ENCODE measurements at places on chromosomes 3 and 15.

- DNase-seq = no peak
Observed at GRCh38 chr3:130093741-130094391, 12.2 kb downstream of the ALG1L2 start.

- no peak for DNase-seq
Observed at GRCh38 chr15:31471731-31472430, 145.2 kb downstream of the KLF13 start.

DNA sequence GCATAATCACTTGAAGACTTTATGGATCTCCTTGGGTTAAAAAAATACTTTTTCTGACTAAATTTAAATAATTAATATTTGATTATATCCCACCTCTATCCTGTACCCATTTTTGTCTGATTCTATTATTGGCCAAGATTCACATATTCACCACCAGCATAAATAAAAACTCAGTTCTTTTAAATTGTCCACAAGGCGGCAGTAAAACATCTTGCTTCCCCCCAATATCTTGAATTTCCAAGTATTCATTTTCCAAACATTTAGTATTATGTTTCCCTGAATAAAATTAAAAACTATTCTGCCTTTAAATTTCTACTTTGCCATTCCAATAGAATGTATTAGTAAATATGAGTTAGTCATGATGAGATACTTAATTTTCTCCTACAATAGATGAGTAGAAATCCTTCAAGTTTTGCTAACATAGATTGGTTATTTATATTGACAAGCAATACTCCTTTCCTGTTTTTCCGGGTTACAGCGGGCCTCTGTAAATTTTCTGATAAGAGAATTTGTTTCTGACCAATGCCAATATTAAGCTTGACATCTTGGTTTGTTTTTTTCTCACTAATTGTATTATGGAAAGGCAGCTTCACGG, 218.7 kb upstream of the MDFIC2 start:
- no peak for DNase-seq

- no peak for DNase-seq
Observed at GRCh38 chr3:30421266-30421665, 185.1 kb upstream of the TGFBR2 start.

GRCh38 chr3:175668300-175668699, 809.2 kb downstream of the NAALADL2 start:
- no peak for DNase-seq

- no peak for DNase-seq
Observed at GRCh38 chr3:46659285-46659684, 34.2 kb downstream of the ALS2CL start.

DNA sequence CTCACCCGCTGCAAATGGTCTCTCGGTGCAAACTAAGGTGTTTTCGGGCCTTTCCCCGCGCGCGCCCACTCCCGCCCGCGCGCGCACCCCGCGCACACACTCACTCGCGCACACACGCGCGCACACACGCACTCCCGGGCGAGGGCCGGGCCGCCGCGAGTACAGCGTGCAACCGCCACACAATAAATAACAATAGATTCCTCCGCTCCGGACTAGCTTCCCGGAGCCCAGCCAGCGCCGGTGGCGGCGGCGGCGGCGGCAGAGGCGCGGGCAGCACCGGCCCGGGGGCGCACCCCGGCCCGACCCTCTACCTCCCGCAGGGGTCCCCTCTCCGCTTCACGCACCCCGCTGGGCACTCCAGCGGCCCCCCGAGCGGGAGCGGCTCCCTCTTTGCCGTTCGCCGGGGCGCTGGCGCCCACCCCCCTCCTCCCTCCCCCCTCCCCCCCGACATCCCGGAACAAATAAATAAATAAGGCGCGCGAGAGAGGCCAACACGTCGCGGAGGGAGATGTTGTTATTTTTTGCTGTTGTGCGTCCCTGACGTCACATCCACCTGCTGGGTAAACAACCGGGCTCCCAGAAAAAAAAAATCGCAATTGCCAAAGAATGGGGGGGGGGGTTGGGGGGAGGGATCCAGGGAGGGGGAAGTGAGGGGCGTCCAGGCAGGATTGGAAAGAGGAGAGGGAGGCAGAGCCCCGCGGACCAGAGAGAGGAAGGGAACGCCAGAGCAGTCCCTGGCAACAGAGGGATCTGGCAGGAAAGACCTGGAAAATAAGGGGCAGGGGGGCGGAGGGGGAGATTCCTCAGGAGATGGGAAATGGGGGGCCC, at the start of gene FOXP1:
FOXP1 (minus strand) TSS at position 163 of the 828 bp plus-strand sequence. CDS start 385,347 bp downstream, outside the sequence.
- DNase-seq = peak; percentile 36

- DNase-seq = no peak
Observed at GRCh38 chr15:31332020-31332680, 5.5 kb downstream of the KLF13 start.

- no peak for DNase-seq
Observed at GRCh38 chr15:94582368-94582767, 351.0 kb downstream of the MCTP2 start.

DNA sequence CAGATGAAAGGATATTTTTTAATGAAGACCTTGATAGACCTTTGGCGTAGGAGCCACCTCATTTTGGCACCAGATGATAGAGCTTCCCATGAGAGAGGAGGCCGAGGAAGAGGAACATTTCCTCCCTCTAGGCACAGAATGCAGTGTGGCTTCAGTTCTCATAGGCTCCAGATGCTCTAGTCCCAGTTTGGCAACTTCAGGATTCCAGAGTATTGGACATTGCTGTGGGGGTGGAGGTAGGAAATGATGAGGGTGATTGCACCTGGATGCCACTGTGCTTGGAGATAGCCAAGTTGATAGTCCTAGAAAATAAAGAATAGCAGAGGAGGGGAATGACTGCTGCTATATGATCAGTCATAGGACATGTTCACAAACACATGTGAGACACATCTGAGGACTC, 58.3 kb upstream of the KY start:
- no peak for DNase-seq

DNA sequence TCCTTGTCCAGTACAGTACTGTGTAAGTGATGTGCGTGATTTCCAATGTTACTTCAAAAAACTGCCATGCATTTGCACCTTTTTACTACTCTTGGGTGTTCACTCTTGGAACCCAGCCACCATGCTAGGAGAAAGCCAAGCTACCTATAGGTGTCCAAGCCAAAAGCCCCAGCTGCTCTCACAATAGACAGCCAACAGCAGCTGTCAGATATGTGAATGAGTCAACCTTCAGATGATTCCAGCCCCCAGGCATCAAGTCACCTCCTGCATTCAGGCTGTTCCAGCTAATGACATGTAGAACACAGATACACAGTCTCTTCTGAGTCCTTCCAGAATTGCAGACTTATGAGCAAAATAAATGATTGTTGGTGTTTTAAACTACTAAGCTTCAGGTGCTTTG, 417.7 kb upstream of the TGFBR2 start:
- no peak for DNase-seq

DNA sequence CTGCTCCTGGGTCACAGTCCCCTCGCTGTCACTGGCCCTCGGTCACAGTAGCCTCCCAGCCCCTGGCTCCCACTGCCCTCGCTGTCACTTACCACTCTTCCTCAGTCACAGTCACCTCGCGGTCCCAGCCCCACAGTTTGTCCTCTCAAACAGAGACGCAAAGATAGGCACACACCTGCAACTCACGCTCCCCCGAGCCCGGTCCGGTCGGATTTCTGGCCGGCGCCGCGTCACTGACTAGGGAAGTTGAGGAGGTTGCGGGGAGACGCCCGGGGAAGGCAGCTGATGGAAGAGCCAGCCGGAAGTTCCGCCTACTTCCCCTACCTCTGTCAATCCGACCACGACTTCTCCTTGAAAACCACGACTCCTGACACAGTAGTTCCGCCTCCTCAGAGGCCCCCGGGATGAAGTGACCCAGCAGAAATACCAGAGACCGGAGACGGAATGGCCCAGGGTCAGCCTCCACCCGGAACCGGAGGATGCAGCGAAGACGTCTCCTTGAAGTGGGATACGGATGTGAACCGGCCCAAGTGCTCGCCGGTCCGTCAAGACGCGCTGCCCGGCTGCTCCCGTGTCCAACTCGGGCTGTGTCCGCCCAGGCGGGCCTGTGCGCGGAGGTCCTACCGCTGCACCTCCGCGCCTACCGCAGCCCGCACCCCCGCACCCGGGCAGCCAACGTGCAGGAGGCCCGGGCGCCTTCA, at the start of gene PCYT1A:
PCYT1A (minus strand) TSS at position 287 of the 701 bp plus-strand sequence. CDS start 17,195 bp downstream, outside the sequence.
- DNase-seq = peak; percentile 53

DNA sequence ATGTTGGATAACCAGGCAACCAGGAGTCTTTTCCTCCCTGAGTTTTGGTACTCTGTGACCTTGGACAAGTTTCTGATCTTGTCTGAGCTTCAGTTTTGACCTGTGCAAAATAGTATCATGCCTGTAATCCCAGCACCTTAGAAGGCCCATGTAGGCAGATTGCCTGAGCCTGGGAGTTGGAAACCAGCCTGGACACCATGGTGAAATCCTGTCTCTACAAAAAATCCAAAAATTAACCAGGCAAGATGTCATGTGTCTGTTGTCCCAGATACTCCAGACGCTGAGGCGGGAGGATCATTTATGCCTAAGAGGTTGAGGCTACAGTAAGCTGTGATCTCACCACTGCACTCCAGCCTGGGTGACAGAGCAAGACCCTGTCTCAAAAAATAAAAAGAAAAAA, 114.8 kb downstream of the IL12A start:
- no peak for DNase-seq

DNA sequence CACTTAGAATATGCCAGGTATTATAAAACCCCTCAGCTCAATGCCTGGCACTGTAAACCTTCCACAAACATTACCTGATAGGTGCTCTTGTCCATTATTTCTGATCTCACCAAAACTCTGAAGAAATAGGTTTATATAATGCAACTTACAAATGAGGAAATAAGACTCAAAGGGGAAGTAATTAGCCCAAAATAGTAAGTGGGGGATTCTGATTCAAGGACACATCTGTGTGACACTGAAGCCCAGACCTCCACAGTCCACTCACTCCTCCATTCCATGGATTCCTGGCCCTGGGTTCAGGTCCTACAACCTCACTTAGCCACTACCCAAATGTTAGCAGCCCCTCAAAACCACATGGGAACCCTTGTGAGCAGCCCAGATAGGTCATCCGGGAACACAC, 49.9 kb downstream of the TRANK1 start:
- no peak for DNase-seq

- DNase-seq = no peak
Observed at GRCh38 chr15:92954578-92954977, 54.5 kb downstream of the CHD2 start.

DNA sequence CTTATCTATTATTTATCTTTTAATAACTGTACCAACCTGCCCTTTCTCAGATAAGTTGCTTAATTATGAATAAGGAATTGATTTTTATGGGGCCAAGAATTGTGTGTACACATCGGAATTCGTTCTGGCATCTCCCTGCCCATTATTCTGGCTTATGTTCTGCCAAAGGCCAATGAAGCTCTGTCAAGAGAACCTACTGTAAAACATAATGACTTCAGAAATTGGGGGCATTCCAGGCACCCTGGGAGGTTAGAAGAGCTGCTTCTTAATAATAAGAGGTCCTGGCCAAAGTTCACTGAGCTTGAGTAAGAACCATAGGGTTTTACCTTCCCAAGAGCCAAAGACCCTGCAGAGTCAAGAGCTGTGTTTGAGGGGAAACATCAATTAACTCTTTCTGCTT, 261.7 kb downstream of the SLC9A9 start:
- no peak for DNase-seq
